Stimulated activated CD8-positive, alpha-beta memory T cell treated with anti-CD3 and anti-CD28 coated beads, Interleukin-12 subunit alpha, Interleukin-12 subunit beta, amount 100 ng/mL, for 1 hour (primary cell): ENCODE measurements at places on chromosomes 1 and 21.

DNA sequence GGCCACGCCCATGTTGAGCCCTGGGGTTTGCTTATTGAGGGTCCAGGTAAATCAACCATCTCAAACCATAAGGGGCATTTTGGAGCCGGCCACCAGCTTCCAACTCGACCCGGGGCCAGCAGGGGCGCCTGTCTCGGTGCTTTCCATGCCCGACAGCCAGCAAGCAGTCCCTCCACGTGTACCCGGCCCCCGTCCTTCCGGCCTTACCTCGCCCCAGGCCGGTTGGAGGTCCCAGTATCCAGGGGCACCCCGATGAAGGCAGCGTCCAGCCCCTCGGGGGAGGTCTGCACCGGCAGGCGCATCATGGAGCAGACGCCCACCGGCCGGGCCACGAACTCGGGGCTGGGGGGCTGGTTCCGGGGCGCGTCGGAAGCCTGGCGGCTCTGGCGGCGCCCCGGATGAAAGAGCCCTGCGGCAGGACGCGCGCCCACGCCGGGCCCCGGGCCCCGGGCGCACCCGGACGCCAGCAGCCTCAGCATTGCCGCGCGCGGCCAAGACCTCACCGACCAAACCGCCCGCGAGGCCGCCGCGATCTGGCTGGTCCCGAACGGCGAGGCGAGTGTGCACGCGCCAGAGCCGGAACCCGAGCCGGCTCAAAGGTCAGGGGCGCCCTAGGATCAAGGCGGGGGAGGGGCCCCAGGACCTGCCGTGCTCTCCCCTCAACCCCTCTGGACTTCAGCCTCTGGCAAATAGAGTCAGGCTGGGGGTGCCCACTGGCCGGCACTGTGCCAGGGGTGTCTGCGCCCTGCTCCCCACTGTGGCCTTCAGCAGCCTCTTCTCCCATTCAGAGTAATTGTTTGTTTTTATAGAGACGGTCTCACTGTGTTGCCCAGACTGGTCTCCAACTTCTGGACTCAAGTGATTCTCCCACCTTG lies at the start of gene AGMAT:
Gene AGMAT (minus strand): TSS at position 563 of the 875 bp plus-strand sequence. CDS start 84 bp downstream, at position 479.
- DNase-seq, result no peak

DNA sequence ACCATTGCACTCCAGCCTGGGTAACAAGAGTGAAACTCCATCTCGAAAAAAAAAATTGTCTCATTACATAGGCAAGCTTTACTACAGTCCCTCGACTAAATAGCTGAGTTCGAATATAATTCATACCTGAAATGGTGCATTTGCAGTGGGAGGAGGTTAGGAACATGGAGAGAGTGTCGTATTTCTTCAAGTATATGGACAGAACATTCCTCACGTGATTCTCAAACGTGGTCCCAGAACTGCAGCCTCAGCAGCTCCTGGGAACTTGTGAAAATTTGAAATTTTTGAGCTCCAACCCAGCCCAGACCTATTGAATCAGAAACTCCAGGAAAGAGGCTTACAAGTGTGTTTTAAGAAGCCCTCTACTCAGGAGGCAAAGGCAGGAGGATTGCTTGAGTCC lies 7.2 kb downstream of the CDA start:
- DNase-seq, result no peak

GRCh38 chr21:18387994-18388393 lies 15.6 kb downstream of the TMPRSS15 start:
- DNase-seq, result no peak

DNA sequence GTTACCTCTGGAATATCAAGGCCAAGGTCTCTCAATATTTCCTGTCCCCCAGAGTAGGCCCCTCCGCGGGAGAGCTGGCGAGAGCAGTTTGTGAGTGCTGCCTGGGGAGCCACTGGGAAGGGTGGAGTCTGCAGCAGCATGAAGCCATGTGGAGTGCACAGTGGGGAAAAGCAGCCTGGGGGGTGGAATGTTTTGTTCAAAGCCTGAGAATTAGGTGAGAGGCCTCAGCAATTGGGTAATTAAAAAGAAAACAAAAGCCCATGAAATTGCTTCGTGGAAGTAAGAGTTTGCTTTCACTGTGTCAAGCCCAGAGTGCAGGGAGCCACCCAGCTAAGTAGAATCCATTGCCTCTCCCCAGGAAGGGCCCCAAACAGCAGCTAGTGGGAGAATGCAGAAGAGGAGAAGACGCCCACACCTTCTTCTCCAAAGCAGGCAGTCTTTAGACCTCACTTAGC lies 30.2 kb upstream of the DISC1 start:
- no peak for DNase-seq

DNA sequence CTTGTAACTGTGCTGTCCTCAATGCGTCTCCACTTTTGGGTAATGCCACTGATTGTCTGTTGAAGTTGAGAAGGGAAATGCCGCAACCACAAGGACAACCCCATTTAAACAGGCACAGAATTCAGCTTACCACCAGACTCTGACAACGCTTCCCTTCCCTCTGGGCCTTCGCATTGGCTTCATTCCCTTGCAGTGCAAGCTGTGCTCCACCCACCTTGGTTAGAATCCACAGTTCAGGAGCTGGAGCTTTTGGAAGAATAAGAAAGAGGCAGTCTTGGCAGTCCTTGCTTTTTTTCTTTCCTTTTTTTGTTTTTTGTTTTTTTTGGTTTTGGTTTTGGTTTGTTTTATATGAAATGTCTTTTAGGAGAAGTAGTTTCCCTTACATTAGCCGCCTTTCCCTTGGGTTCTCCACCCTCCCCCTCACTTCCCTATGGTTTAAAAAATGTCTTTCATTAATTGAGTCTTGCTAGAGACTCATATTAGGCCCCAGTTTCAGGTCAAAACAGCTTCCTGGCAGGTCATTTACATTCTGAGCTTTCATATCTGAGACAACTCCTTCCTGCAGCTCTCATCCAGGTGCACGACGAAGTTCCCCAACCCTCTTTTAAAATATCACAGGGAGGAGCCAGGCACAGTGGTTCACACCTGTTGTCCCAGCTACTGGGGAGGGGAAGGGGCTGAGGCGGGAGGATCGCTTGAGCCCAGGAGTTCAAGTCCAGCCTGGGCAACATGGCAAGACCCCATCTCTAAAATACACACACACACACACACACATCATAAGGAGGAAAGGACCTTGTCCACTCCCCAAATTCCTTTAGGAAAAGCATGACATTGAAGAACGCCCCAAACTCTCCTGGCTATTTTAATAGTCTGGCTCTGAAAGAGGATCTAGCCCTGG lies 20.7 kb upstream of the LAX1 start:
- no peak for DNase-seq

GRCh38 chr1:109027841-109028240 lies 14.1 kb downstream of the WDR47 start:
- no peak for DNase-seq

GRCh38 chr1:201745023-201745422 lies 83.9 kb upstream of the IPO9 start:
- DNase-seq, result no peak

GRCh38 chr1:3821004-3821403 lies 24.7 kb upstream of the LRRC47 start:
- no peak for DNase-seq

- DNase-seq, result no peak
Observed at GRCh38 chr1:223123011-223123610, 19.9 kb downstream of the TLR5 start.
